Activated CD8-positive, alpha-beta T cell treated with anti-CD3 and anti-CD28 coated beads, Interleukin-2, amount 10 ng/mL, durations not matched to agents 7 days and 5 days (primary cell): ENCODE measurements at places on chromosomes 7 and 10. TPM values are rescaled to one million over a fixed set of nuclear protein-coding genes. Genes with fewer than 3 reads are reported as not detected.

DNA sequence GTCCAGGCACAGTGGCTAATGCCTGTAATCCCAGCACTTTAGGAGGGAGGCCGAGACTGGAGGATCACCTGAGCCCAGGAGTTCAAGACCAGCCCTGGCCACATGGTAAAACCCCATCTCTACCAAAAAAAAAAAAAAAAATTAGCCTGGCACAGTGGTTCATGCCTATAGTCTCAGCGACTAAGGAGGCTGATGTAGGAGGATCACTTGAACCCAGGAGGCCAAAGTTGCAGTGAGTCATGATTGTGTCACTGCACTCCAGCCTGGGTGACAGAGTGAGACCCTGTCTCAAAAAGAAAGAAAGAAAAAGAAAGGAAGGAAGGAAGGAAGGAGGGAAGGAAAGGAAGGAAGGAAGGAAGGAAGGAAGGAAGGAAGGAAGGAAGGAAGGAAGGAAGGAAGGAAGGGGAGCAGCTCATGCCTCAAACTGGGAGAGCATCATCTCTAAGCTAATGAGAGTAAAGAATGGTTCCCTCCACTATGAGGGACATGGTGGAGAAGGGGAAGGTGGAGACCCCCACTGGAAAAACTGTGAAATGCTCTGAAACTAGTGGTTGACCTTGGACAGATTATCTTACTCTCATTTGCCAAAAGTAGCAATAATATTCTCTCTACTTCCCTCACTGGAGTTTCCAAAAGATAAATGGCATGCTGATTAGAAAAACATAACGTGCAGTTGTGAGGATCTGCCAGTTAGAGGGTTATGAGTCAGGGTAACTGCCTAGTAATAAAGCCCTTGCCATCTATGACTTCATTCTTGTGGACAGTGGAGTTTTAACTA, 16.8 kb downstream of the GIMAP5 start:
- peaks cover 5% of the 10 kb centered on the region for H3K36me3 ChIP-seq
- H3K4me3 ChIP-seq, result peak overlapping the region; percentile 40
- DNase-seq, result peak; percentile 50

DNA sequence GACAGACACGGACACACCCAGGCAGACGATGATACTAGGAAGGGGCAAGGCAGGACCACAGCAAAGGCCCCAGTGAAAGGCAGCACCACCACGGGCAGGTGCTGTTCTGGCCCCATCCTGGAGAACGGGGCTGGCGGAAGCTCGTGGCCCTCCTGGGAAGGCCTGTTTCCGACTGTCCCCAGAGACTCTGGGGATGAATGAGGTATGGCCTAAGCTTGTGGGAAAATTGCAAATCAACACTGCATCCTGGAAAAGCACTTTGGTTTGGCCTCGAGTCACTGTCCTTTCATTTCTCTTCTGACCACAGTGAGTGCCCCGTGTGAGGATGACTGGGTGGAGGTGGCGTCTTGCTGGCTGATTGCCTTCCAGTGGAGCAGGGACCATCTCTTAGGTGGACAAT, 81.6 kb upstream of the ANLN start:
- no peaks in the 10 kb centered on the region for H3K27me3 ChIP-seq
- H3K4me3 ChIP-seq, result no peak overlapping the region
- no peak for DNase-seq
- no peaks in the 10 kb centered on the region for H3K4me1 ChIP-seq
- no peak overlapping the region for H3K27ac ChIP-seq

- no peak overlapping the region for H3K27ac ChIP-seq
- H3K27me3 ChIP-seq, result no peaks in the 10 kb centered on the region
- no peak for DNase-seq
- no peak overlapping the region for H3K4me3 ChIP-seq
These were observed 18.2 kb downstream of the NT5C3A start for GRCh38 chr7:33044401-33044718.

DNA sequence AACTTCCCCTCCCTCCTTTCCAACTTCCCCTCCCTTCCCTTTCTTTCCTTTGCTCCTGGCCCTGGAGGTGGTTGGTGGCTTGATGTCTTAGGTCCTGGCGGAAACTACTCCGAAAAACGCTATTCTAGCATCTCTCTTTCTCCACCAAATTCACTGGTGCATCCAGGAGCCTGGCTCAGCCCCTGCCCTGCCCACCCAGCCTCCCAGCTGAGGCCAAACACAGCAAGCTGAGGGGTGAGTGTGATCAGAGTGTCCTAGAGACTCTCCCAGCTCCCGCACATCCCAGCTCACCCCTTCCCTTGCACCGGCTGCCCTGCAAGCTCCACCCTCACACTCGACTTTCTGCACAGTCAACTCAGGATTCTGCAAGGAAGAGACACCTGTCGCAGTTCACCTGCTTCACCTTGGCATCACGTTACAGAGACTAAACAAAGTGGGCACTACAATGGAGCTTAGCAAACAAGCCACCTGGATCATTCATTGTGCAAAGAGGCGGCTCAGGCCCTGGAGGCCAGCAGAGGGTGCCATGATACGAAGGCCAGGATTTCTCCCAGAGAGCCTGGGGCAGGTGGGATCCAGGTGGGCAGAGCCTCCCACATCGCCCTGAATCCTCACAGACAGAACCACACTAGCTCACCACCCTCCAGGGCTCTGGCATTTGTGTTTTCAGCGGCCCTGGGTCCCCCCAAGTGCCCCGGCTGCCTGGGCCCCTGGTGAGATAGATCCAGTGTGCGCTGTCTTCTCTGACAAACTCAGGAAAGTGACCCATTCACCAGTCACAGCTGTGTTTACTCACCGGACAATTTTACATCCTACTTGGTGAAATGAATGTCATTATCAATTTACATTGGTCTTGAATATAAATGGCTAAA, 169.6 kb downstream of the TCERG1L start:
- H3K4me3 ChIP-seq, result no peak overlapping the region
- no peak for DNase-seq
- no peaks in the 10 kb centered on the region for H3K4me1 ChIP-seq
- H3K27ac ChIP-seq, result no peak overlapping the region

GRCh38 chr7:148661471-148661870, 37.2 kb upstream of the CUL1 start:
- no peak overlapping the region for H3K4me3 ChIP-seq
- H3K36me3 ChIP-seq, result no peaks in the 10 kb centered on the region
- no peak overlapping the region for H3K27ac ChIP-seq
- peaks cover 10% of the 10 kb centered on the region for H3K27me3 ChIP-seq

DNA sequence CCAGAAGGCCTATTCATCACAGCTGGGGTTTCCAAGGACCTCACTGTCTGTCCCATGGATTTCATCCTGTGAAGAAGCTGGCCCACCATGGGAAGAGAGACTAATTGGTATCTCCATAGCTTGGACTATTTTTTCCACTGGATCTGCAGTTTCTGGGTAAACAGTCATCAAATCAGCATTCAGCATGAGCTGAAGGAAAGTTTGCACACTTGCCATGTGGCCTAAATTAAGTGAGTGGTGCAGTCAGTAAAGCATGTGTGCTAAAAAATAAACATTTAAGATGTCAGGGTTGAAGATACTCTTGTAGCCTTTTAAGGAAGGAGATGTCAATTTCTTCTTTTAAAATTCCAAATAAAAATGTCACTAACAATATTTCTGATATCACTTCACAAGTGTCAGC, 381.1 kb upstream of the ZMIZ1 start:
- no peak overlapping the region for H3K4me3 ChIP-seq
- DNase-seq, result no peak
- H3K27ac ChIP-seq, result no peak overlapping the region
- H3K4me1 ChIP-seq, result no peaks in the 10 kb centered on the region
- H3K36me3 ChIP-seq, result no peaks in the 10 kb centered on the region

DNA sequence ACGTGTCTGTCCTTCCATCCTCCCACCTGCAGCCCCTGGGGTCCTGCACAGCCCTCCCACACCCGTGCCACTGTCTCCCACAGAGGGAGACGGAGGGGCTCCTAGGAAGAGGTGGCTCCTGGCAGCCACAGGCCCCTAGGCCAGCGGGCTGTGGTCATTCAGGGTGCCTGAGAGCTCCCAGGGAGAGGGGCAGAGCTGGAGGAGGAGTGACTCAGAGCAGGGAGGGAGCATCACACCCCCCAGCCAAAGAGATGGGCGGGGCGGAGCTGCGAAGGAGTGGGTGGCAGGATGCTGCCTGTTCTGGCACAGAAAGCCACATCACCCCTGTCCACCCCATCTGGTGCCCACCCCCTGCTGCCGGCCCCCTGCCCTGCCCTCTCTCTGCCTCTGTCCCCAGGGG, 50.5 kb downstream of the STK32C start:
- no peak overlapping the region for H3K4me3 ChIP-seq
- no peaks in the 10 kb centered on the region for H3K36me3 ChIP-seq
- H3K27me3 ChIP-seq, result no peaks in the 10 kb centered on the region
- peaks cover 29% of the 10 kb centered on the region for H3K4me1 ChIP-seq
- peak; percentile 69 for DNase-seq

GRCh38 chr7:87926581-87927461, 7.2 kb upstream of the ADAM22 start:
- H3K27me3 ChIP-seq, result peaks cover 26% of the 10 kb centered on the region
- H3K4me3 ChIP-seq, result no peak overlapping the region
- H3K36me3 ChIP-seq, result no peaks in the 10 kb centered on the region
- no peak for DNase-seq
- no peak overlapping the region for H3K27ac ChIP-seq

DNA sequence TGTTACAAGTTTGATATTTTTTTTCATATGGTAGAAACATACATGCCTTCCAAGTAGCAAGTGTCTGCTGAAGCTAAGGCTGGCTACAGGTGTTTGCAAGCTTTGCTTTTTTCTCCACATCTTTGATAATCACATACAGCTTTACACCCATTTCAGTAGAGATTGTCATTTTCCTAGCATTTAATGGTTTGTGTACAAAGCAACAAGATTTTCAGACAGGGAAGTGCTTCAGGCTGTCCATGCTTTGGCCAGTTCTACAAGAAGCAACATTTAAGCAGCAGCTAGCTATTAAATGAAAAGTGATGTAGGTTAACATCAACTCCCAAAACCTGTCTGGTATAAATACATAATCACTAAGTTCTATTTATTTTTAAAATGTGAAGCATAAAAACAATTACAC, 2.3 kb downstream of the HDAC9 start:
- H3K27me3 ChIP-seq, result peaks cover 2% of the 10 kb centered on the region
- H3K36me3 ChIP-seq, result no peaks in the 10 kb centered on the region
- H3K27ac ChIP-seq, result no peak overlapping the region
- peaks cover 7% of the 10 kb centered on the region for H3K4me1 ChIP-seq
- H3K4me3 ChIP-seq, result no peak overlapping the region

DNA sequence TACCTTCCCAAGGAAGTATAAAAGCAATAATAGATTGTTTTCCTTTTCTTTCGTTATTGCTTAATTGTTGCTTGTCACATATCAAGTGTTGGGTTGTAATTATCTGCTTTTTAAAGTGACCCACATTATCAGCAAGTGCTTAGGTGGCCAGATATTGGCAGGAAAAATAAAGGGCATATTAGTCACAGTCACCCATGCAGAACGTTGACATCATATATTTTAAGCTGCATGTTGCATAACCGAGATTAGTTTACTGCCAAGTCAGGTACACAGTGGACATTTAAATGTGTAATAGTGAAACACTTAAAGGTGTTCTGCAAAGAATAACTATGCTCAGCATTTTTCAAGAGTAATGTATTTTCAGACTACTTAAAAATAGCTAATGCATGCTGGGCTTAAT, 11.4 kb downstream of the NEBL start:
- H3K27ac ChIP-seq, result no peak overlapping the region
- H3K4me3 ChIP-seq, result no peak overlapping the region
- H3K27me3 ChIP-seq, result no peaks in the 10 kb centered on the region
- no peaks in the 10 kb centered on the region for H3K4me1 ChIP-seq

GRCh38 chr10:126212738-126213137, 175.5 kb downstream of the ADAM12 start:
- H3K27me3 ChIP-seq, result no peaks in the 10 kb centered on the region
- no peaks in the 10 kb centered on the region for H3K4me1 ChIP-seq
- no peak overlapping the region for H3K4me3 ChIP-seq
- H3K27ac ChIP-seq, result no peak overlapping the region
- no peak for DNase-seq

DNA sequence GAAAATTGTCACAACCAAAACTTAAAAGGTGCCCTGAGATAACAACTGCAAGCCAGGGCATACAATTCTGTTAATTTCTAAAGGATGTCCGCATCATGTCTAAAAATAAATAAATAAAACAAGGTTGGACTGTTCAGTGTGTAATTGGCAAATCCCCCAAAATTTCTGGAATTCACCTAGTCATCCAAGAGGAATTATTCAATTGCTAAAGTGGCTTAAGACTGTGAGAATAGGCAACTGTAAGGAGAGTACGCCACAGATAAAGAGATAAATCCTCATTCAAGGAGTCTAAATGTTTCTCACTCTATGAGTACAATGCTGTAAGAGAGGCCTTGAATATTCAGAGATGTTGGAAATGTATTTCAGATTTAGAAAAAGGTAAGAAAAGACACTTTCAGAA, 37.2 kb downstream of the PIK3AP1 start:
- H3K27ac ChIP-seq, result no peak overlapping the region
- no peak overlapping the region for H3K4me3 ChIP-seq
- peaks cover 3% of the 10 kb centered on the region for H3K27me3 ChIP-seq
- peaks cover 6% of the 10 kb centered on the region for H3K4me1 ChIP-seq

DNA sequence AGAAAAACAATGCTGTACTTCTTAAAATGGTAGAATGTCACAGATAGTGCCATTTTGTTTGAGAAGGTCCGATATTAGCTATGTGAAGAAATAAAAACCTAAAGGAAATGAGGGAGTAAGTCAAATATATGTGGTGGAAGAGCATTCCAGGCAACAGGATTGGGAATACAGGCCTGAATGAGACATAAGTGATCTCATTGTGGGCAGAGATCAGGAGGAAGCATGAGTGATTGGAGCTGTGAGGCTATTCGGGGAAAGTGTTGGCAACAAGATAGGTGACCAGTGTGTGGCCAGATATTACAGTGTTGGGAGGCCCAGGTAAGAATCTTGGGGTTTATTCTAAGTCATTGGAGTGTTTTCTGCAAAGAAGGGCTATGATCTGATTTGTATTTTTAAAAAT, 41.3 kb upstream of the AGMO start:
- no peaks in the 10 kb centered on the region for H3K4me1 ChIP-seq
- no peak overlapping the region for H3K4me3 ChIP-seq
- no peak for DNase-seq
- H3K27ac ChIP-seq, result no peak overlapping the region

GRCh38 chr7:54066643-54067042, 475.5 kb upstream of the VSTM2A start:
- H3K27ac ChIP-seq, result no peak overlapping the region
- H3K36me3 ChIP-seq, result no peaks in the 10 kb centered on the region
- no peaks in the 10 kb centered on the region for H3K27me3 ChIP-seq

CPVL gene
- not detected for total RNA-seq

FAM221A gene
- total RNA-seq, result 5.4 TPM

MRPS16 gene
- 97.5 TPM for total RNA-seq

CACNB2 gene
- not detected for total RNA-seq

GPNMB gene
- 0.21 TPM for total RNA-seq

MUC3A gene
- total RNA-seq, result not detected

CYP2E1 gene
- not detected for total RNA-seq

A1CF gene
- not detected for total RNA-seq

OR2A12 gene
- total RNA-seq, result not detected

CTAGE8 gene
- total RNA-seq, result 2.2 TPM

INTS15 gene
- 40.9 TPM for total RNA-seq

RAB11FIP2 gene
- total RNA-seq, result 15.3 TPM

KCNH2 gene
- not detected for total RNA-seq

TWIST1 gene
- total RNA-seq, result not detected

ABCC2 gene
- 0.97 TPM for total RNA-seq
